ENCODE measurements at places on chromosomes 1 and 21. TPM values are rescaled to one million over a fixed set of nuclear protein-coding genes. Genes with fewer than 3 reads are reported as not detected.
A peak's percentile ranks its signal among the peaks of the same experiment; 100 is the strongest.

Gene TMPRSS2
- total RNA-seq, result not detected

GRCh38 chr1:172071746-172072145 lies 230.4 kb downstream of the DNM3 start:
- DNase-seq, result no peak
- no peaks in the 10 kb centered on the region for H3K36me3 ChIP-seq
- H3K4me3 ChIP-seq, result no peak overlapping the region
- no peaks in the 10 kb centered on the region for H3K27me3 ChIP-seq
- no peaks in the 10 kb centered on the region for H3K4me1 ChIP-seq

Gene CRP
- total RNA-seq, result 0.30 TPM

DNA sequence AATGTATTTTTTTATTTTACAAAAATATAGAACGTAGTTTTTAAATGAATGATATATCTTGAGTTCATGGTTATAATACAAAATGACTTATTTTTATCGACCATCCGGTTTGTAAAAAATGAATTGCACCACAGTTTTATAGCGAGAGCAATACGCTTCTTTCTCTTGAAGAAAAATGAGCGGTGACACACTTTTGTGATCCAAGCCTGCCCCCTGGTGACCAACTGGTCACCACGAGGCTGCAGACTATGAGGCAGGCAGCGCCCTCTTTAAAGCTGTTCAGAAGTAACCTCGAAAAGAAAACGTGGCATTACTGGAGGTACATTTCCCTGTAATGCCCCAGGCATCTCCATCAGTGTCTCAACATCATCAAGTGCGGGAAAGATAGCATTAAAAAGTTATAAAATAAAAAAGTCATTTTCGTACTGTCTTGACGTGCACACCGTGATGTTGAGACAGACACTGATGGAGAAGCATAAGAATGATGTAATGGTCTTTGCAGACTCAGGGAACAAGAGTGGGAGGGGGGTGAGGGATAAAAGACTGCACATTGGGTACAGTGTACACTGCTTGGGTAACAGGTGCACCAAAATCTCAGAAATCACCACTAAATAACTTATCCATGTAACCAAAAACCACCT lies 734.2 kb upstream of the ADAMTS5 start:
- no peaks in the 10 kb centered on the region for H3K27me3 ChIP-seq
- no peaks in the 10 kb centered on the region for H3K4me1 ChIP-seq
- no peak overlapping the region for H3K4me3 ChIP-seq
- H3K27ac ChIP-seq, result no peak overlapping the region
- peak; percentile 83 for DNase-seq

DNA sequence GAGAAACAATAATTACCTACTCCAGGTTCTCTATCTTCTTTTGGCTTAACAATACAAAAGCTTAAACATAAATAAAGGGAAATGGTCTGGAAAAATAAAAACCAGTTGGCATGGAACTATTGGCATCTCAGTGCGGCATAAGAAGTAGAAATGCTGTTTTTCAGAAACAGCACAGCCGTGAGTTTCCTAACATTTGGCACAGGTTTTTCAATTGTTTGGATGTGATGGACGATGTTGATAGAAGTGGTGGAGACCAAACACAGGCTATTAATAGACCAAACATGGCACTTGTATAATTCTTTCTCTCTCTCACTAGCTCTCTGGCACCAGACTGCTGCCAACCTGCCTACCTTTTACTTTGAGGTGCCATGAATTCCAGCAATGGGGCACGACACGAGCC lies 36.2 kb downstream of the KCNN3 start:
- H3K27me3 ChIP-seq, result no peaks in the 10 kb centered on the region
- DNase-seq, result no peak
- H3K36me3 ChIP-seq, result no peaks in the 10 kb centered on the region
- H3K27ac ChIP-seq, result no peak overlapping the region

DNA sequence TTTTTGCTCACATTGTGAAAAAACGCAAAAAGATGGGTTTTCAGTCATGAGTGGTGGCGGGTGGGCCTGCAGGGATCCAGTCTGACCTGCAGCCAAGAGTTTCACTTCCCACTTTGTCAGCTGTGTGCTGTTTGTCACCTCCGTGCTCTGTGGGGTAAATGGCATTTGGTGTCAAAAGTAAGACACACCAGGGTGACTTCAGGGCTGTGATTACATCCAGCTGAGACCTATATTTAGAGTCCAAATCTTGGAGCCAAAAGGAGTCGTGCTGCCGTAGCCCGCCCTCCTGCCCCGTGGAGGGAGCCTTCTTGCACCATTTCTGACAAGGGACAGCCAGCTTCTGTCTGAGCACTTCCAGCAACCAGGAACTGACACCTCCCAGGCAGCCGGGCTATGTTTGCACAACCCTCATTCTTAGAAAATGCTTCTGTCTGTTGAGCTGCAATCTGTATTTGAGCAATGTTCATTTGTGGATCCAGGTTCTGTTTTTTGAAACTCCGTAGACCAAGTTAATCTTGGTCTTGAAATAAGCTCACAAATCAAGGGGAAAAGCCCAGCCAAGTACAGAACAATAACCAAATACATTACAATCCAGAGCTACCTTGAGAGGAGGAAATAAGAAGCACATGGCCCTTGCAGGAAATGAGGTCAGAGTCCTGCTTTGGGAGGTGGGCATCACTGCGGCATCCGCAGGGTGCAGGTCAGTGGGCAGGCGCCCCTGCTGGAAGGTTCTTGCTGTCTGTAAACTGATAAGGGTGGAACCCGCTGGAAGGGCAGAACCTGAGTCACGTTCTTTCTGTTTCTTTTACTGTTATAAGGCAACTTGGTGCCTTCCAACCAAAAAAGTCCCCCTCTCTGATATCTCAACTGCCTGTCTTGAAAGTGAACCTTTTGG lies 14.4 kb downstream of the ABCG1 start:
- H3K4me1 ChIP-seq, result peaks cover 88% of the 10 kb centered on the region
- H3K36me3 ChIP-seq, result no peaks in the 10 kb centered on the region
- H3K4me3 ChIP-seq, result peak overlapping the region; percentile 70
- H3K27me3 ChIP-seq, result no peaks in the 10 kb centered on the region

Gene LCE1F
- not detected for total RNA-seq

DNA sequence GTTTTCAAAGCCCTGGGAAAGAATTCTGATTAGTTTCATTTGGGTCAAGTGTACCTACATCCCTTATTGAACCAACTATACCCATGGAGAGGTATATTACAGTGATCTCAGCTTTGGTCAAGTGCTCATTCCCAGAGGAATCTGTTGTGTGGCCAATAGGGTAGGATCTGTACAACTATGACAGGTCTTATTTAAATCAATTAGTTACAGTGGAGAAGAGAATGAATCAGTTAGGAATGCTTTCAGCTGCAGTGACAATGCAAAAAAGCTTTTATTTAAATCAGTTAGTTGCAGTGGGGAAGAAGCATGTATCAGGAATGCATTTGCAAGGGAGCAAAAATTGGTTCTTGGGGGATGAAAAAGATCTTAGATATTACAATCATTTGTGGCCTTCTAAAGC lies 119.0 kb downstream of the FGGY start:
- H3K4me1 ChIP-seq, result peaks cover 67% of the 10 kb centered on the region
- H3K27me3 ChIP-seq, result no peaks in the 10 kb centered on the region
- no peaks in the 10 kb centered on the region for H3K36me3 ChIP-seq
- no peak overlapping the region for H3K4me3 ChIP-seq
- H3K27ac ChIP-seq, result no peak overlapping the region

GRCh38 chr21:38661197-38661871 lies 144.4 kb upstream of the ETS2 start:
- no peak overlapping the region for H3K27ac ChIP-seq
- no peaks in the 10 kb centered on the region for H3K36me3 ChIP-seq
- H3K27me3 ChIP-seq, result peaks cover 13% of the 10 kb centered on the region
- H3K4me1 ChIP-seq, result no peaks in the 10 kb centered on the region

DNA sequence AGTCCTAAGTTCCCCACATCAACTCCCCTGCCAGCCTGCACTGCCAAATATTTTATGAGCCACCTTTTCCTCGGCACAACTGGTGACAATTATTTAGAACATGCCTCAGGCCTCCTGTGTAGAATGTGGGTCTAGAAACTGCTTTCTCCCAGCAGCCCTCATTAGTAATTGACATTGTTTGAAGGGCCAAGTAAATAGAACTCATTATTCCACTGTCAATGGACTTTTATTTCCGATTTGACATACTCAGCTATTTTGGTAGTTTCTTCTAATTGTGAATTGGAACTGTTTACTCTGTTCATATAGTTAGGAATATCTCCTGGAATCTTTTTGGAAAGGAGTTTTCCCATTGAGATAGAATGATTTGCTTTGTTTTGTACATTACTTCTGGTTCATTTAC lies 168.8 kb upstream of the L1TD1 start:
- DNase-seq, result no peak
- H3K27me3 ChIP-seq, result no peaks in the 10 kb centered on the region
- peaks cover 17% of the 10 kb centered on the region for H3K4me1 ChIP-seq
- H3K4me3 ChIP-seq, result no peak overlapping the region
- H3K36me3 ChIP-seq, result no peaks in the 10 kb centered on the region

Gene KRTAP19-3
- not detected for total RNA-seq

Gene FLG2
- total RNA-seq, result not detected

Gene HSD17B7
- total RNA-seq, result 1.6 TPM

- H3K4me1 ChIP-seq, result peaks cover 7% of the 10 kb centered on the region
- no peak overlapping the region for H3K27ac ChIP-seq
- H3K4me3 ChIP-seq, result no peak overlapping the region
Observed at GRCh38 chr1:228827019-228827418, 91.7 kb downstream of the RHOU start.

Gene GCSAML
- not detected for total RNA-seq

DNA sequence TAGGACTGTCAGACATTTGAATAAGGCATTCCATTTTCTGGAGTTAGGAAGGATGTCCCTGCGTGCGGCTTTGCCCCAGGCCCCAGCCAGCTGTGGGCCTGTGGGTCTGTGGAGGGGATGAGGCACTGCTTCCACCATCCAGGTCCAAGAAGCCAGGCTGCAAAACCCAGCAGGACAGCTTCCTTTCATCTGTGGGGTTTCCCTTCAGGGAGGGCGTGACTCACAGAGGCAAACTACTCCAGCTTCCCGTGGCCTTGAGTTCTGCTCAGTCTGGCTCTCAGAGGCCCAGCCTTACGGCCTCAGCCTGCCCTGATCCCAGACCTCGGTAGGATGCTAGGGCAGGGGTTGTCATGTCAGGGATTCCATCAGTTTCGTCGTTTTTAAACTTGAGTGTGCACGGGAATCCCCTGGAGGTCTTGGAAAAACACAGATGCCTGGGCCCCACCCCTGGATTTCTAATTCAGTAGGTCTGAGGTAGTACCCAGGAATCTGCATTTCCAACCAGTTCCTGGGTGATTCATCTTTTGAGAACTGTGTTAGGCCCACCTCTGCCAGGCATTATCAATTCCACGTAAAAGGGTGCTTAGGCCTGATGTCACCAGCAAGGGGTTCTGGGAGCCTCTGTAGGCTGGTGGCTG lies 32.3 kb upstream of the TENT5C start:
- H3K36me3 ChIP-seq, result no peaks in the 10 kb centered on the region
- no peak overlapping the region for H3K4me3 ChIP-seq
- no peak overlapping the region for H3K27ac ChIP-seq

Gene CLEC20A
- not detected for total RNA-seq

Gene POLR3GL
- 49.9 TPM for total RNA-seq

- no peak overlapping the region for H3K4me3 ChIP-seq
- no peak overlapping the region for H3K27ac ChIP-seq
- no peaks in the 10 kb centered on the region for H3K36me3 ChIP-seq
- no peaks in the 10 kb centered on the region for H3K27me3 ChIP-seq
- peaks cover 4% of the 10 kb centered on the region for H3K4me1 ChIP-seq
- DNase-seq, result no peak
Observed at GRCh38 chr1:85822696-85823095, 114.5 kb upstream of the ZNHIT6 start.

Gene IL10RB
- total RNA-seq, result 4.4 TPM

Gene INAVA
- not detected for total RNA-seq

Gene SEC16B
- 0.42 TPM for total RNA-seq

GRCh38 chr1:100699744-100700143 lies 19.8 kb upstream of the VCAM1 start:
- no peak for DNase-seq
- H3K4me3 ChIP-seq, result no peak overlapping the region
- H3K27me3 ChIP-seq, result no peaks in the 10 kb centered on the region
- H3K36me3 ChIP-seq, result no peaks in the 10 kb centered on the region
- no peak overlapping the region for H3K27ac ChIP-seq

DNA sequence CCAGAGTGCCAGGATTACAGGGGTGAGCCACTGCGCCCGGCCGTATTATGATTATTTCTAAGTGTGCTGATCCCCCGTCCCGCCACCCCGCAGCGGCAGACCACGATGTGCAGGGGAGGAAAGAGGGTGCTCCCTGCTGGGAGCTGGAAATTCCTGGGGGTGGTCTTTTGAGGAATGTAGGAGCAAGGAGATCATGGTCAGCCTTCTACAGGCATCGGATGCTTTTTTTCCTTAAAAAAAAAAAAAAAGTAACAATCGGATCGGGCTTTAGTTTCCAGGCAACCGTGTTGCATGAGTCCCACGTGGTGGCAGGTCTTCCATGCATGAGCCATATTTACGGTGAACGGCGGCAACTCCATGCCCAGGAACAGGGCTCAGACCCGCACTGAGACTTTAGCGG lies 74.2 kb upstream of the COX20 start:
- peaks cover 3% of the 10 kb centered on the region for H3K27me3 ChIP-seq
- no peak overlapping the region for H3K4me3 ChIP-seq
- no peak overlapping the region for H3K27ac ChIP-seq
- H3K36me3 ChIP-seq, result no peaks in the 10 kb centered on the region
- no peaks in the 10 kb centered on the region for H3K4me1 ChIP-seq
- DNase-seq, result no peak

GRCh38 chr1:46523496-46524353 lies 27.7 kb downstream of the KNCN start:
- H3K27me3 ChIP-seq, result no peaks in the 10 kb centered on the region
- H3K36me3 ChIP-seq, result no peaks in the 10 kb centered on the region
- peak; percentile 22 for DNase-seq
- H3K4me3 ChIP-seq, result no peak overlapping the region
- no peak overlapping the region for H3K27ac ChIP-seq
- no peaks in the 10 kb centered on the region for H3K4me1 ChIP-seq

GRCh38 chr1:81802707-81803430 lies 2.1 kb downstream of the ADGRL2 start:
- peak overlapping the region; percentile 80 for H3K27ac ChIP-seq
- H3K4me1 ChIP-seq, result no peaks in the 10 kb centered on the region
- peak overlapping the region; percentile 79 for H3K4me3 ChIP-seq

Gene LRRN2
- total RNA-seq, result 1.1 TPM

DNA sequence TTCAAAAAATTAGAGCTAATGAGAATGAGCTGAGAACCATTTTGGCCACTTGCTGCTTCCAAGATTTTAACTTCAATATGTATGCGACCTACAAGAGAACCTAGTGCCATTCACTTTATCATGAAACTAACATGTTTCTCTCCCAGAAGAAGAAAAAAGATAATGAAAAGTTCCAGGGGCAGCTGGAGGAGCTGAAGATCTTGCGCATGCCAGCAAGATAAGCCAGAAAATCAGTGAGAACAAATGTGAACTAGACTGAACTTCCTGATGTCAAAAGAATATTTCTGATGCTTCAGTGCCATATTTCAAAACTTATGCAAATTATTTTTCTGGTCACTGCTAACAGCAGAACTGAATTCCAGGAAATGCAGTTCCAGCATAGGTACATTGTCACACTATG lies 1265.1 kb downstream of the BRINP3 start:
- no peaks in the 10 kb centered on the region for H3K4me1 ChIP-seq
- no peaks in the 10 kb centered on the region for H3K36me3 ChIP-seq
- no peak for DNase-seq
- H3K27me3 ChIP-seq, result no peaks in the 10 kb centered on the region
- no peak overlapping the region for H3K4me3 ChIP-seq

Gene TSPAN2
- 2.1 TPM for total RNA-seq
